ENCODE measurements at places on chromosomes 12 and 14.

DNA sequence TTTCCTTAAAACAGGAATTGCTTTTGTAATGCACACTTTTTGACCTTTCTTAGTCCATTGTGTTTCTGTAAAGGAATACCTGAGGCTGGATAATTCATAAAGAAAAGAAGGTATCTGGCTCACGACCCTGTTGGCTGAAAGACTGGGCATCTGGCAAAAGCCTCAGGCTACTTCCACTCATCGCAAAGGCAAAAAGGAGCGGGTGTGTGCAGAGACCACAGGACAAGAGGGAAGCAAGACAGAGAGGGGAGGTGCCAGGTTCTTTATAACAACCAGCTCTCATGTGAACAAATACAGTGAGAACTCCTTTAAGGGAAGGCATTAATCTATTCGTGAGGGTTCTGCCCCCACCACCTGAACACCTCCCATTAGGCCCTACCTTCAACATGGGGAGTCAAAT is 182.1 kb downstream of the C12orf50 start:
- no peak for DNase-seq

GRCh38 chr12:88194868-88195267 is 52.8 kb downstream of the TMTC3 start:
- no peak for DNase-seq

DNA sequence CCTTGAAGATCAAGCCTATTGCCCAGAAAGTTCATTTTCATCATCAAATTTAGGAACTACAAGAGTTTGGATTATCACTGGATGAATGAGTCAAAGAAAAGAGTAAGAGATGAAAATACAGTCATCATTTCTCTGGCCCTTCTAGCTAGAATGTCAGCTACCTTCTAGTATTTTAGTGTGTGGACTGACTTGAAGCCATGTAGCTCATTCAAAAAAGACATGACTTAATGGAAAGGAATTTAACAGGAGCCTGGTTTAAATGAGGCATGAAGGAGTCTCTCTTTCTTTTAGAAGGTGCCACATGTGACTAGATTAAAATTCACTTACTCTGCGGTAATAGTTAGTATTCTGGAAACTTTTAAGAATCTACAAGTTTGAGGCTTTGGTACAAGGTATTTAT is 7.1 kb downstream of the PTHLH start:
- DNase-seq = no peak

DNA sequence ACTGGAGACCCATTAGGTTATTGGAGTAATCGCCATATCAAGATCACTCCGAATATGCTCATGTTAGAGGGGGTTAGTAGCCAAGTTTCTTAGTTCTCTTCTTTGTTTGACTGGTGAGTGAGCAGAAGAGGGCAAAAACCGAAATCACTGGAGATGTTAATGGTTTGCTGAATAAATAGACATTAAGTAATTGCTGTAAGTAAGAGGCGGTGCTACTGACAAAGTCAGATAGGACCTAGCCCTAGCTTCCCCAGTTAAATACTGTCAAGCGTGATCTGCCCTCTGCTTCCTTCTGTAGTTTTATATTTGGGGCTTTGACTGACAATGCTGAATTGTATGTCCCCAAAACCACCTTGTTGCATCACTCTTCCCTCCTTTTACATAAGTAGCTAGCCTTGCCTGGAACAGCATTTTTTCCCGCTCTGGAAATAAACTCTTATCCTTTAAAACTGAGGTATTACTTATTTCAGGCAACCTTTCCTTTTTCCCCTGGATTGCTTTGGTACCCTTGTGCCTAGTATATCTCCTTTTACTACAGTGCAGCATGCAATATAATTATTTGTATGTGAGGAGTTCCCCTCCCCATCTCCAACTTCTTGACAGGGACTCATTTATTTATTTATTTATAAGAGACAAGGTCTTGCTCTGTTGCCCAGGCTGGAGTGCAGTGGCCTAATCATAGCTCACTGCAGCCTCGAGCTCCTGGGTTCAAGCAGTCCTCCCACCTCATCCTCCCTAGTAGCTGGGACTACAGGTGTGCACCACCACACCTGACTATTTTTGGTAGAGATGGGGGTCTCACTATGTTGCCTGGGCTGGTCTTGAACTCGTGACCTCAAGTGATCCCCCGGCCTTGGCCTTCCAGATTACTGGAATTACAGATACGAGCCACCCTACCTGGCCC is 1.4 kb downstream of the SNRPF start:
- DNase-seq = no peak

DNA sequence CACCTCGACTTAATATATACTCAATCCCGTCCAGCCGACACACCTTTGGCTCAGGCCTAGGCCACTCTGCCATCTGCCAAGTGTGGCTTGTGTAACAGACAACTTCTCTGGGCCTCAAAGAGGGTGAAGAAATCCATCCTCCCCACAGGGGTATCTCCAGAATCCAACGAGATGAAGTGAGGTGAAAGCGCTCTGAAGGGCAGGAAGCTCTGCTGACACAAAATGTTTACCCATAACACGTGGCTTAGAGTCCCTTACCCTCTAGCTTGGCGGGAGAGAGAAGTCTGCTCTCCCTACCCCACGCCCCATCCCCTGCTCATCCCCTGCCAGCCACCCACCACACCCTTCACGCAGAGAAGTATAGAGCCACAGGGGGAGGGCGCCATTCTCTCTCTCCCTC is 13.0 kb downstream of the ZBTB39 start:
- no peak for DNase-seq

DNA sequence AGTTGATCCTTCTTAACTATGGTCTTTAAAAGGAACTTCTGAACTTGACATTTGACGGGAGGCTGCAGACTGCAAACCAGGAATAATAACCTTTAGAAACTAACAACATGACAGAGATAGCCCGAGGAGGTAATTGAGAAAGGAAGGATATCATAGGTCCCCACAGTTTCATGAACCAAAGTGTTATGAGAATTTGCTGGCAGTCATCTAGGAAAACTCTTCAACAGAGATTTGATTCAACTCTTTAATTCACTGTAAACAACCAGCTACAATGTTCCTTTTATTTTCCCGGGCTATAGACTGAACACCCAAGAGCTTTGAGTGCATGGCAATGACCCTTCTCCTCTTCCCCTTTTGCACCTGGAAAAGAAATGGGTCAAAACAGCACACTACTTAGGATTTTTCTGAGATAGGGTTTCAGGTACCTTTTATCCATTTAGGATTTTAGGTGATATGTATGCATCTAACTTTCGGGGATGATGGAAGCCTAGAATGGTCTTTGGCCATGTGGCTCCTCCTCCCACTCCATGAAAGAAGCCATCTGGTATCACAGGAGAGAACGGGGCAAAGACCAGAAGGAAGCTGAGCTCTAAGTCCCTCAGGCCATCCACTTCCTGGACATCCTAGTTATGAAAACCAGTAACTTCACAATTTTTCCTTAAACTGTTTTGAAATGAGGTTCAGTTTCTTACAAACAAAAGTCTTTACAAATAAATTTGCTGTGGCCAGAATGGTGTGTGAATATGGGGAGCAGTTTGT is 23.0 kb downstream of the GLT8D2 start:
- DNase-seq = no peak

DNA sequence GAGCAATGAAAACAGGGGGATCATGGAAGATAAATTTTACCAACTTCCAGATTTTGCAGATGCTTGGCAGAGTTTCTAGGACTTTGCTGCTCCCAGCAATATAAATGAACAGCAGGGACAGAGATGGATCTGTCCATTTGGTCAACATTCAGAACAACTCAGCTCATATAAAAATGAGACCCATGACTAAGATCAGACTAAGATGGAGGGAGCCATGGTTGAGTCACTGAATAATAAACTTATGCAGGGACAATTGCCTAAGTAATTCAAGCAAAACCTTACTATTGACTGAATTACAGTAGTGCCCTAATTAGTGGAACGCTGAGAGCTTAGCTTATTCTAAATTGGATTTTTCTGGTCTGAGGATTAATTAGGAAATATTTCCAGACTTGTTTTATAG is 205.1 kb downstream of the SLC5A8 start:
- no peak for DNase-seq

DNA sequence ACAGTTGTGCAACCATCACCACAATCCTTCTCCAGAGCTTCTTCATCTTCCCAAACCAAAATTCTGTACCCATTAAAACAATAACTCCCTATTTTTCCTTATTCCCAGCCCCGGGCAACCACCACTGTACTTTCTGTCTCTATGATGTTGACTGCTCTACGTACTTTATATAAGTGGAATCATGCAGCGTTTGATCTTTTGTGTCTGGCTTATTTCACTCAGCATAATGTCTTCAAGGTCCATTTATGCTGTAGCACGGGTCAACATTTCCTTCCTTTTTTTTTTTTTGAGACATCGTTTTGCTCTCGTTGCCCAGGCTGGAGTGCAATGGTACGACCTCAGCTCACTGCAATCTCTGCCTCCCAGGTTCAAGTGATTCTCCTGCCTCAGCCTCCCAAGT is 162.7 kb upstream of the GSC start:
- DNase-seq = no peak

DNA sequence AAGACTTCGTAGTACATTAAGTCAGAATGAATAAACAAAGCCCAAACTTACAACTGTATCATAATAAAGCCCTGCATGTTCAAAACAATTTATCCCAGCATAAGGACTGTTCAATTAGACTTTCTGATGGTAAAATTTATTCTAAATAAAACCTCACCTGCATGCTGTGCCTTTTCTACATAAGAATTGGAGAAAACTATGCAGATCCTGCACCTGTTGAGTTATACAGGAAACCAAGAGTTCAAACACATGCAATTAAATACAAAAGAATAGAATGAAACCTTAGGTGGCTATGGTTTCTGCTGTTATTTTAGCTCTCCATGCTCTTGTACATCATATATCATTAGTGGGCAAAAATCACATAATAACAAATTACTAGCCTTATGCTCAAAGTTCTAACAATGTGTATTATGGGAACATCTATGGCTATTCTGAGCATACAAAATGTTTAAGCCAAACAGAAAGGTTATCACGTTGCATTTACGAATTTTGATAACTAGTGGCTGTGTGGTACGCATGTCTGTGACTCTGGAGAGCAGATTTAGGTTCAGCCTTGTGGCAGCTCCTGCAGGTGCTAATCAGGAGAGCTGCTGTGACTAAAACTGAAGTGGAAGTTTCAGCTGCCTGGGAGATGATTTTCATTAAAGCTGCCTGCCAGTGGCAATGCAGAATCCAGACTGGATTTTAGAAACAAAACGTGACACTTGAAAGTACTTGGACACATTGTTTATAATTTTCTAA is 36.1 kb upstream of the LRFN5 start:
- DNase-seq = no peak

DNA sequence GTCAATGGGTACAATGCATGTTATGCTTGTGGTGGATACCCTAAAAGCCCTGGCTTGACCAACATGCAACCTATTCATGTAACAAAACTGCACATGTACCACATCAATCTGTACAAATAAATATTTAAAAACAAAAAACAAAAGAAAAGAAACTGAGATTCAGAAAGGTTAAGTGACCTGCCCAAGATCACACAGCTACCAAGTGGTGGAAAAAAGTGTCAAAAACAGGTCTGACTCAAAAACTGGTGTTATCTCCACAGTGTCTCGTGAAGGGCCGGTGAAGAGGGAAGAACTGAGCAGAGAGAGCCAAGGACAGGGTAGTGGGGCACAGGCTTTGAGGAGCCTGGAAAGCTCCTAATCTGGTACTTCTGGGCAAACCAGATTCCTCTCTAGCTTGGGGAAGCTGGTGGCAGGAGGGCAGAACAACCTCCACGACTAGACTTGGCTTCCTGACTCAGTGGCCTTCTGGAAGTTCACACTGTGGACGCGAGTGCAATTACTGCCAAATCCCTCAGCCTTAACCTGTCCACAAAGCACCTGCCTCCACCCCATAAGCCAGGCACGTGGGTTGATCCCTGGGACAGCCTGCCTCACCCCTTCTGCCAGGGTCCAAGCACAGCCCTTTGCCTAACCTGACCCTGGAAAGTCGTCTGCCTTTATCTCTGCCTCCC is 15.6 kb downstream of the ZBTB39 start:
- DNase-seq = no peak

DNA sequence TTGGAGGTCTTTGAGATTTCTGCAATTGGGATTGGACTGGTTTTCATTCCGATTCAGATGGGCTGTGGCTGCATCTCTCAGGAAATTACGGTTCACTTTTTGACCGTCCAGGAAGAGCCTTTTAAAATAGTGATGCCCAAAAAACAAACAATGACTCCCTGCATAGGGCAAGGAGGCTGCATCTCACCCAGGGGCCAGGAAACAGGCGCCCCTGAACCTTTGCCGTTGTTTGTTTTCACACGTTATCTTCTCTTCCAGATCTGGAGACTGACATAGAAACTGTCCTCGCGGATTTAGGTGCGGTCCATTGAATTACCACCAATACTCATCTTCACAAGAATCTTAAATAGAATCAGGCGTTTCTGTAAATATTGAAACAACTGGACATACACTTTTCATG is 66.0 kb downstream of the FLRT2 start:
- DNase-seq = no peak
